ENCODE measurements at places on chromosomes 2 and 18.

GRCh38 chr18:57816208-57816954 is 13.3 kb upstream of the ATP8B1 start:
- no peak for DNase-seq

DNA sequence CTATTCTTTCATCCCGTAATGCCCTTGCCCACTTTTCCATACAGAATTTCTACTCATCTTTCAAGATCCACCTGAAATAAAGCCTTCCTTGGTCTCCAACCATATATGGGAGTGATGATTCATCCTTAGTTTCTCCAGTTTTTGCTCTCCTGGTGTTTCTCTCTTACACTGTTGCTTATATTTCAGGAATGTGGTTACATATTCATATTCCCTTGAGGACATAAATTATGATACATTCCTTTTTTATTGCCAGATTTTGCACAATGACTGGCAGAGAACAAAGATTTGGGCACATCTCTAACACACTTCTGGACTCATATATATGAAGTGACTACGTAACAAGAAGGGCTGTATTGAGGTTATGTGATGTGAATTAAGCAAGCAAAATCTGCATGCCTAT is 1573.4 kb upstream of the NXPH2 start:
- DNase-seq: no peak

GRCh38 chr2:65067806-65068553 is 11.8 kb downstream of the CEP68 start:
- no peak for DNase-seq

DNA sequence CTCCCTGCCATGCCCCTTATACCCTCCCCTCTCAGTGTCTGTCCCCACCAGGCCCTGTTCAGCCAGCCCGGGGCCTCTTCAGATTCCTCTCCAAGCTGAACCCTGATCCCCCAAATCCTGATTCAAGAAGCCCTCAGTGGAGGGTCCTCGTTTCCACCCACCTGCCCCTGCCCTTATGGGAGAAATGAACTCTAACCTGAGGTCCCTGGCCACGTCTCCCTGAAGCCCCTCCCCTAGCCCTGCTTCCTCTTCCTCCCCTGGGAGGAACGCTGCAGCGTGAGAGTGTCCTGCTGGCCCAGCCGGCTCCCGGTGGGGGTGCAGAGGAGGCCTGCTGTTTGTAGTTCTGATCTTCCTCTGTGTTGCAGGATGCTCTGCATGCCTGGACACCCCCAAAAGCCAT is 56.7 kb upstream of the GLI2 start:
- no peak for DNase-seq

DNA sequence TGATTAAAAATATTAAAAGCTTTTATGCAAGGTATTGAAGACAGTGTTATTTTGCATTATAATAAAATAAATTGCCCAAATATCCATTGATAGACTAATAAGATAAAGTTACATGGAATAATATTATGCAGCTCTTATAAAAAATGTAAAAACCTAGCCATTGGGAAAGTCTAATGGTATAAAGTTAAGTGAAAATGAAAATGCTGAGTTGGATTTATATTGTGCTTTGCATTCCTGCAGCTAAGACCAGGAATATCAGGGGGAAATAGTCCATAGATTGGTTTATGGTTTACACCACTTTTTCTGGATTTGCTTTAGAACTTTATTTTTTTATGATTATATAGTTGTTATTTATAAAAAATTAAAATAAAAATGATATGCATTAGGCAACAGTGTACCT is 46.1 kb upstream of the LYPD6B start:
- no peak for DNase-seq

DNA sequence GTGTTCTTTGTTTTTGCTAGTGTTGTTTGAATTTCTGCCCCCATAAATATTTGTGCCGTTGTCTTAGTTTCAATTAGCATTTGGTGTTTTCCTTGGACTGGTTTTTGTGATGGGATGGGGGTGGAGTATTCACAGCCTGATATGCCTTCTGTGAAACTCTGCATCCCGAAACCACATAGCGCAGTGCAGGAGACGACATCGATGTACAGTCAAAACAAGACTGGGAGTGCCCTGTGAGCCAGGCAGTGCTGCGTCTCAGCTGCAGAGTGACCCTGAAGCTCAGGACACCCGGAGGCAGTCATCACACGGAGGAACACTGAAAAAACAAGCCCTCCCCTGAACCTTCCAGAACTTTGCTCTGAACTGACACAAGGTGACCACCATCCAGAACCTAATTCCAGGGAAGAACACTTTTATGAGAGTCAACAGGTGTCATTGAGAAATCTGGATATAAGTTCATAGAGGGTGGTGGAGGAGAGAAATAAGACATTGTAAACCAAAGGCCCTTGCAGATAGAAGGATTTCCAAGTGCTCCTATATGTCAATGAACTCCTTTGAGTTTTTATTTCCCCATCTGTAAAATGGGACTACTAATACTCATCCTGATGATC is 61.2 kb upstream of the CABLES1 start:
- no peak for DNase-seq

DNA sequence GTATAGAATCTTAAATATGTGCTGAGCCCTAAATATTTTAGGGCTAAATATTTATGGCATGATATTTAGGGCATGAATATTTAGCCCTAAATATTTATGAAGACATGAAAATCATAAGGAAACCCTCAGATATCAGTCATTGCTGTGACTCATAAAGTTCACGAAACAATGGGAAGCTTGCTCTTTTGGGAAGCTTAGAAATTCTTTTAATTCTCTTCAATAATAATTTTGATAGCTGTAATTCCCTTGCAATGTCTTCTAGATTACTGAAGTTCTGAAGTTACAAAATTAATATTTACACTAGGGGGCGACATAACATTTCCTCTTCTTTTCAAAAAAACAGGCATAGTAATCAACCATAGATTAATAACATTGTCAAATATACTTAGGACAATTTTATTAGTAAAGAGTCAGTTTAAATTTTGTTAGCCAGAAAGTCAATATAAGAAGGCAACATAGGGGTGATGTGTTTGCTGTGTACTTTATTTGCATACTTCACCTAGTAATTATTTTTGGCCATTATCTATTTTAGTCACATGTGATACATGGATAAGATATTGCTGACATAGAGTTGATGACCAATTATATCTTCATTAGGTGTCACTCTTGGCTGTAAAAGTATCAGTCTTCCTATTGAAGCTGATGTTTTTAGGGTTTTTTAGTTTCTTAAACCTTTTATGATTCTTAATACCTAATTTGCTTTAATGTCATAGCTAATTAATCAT is 13.2 kb downstream of the ZNF804A start:
- DNase-seq: no peak

DNA sequence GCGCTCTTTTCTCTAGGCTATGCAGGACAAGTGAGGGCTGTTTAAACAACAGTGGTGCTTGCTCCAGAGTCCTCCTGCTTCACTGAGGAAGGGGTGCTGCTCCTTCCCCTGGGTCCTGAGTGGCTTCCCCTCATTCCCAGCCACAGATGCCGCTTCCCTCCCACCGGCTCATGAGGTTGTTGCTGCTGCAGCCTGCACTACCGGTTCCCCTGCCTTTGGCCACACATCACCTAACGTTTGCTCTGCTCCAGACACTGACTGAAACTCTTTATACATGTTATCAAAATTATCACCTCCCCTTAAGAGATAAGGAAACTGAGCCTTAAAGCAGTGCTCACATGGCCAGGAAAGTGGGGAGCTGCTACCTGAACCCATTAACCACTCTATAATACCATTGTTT is 130.8 kb upstream of the LGALSL start:
- no peak for DNase-seq

DNA sequence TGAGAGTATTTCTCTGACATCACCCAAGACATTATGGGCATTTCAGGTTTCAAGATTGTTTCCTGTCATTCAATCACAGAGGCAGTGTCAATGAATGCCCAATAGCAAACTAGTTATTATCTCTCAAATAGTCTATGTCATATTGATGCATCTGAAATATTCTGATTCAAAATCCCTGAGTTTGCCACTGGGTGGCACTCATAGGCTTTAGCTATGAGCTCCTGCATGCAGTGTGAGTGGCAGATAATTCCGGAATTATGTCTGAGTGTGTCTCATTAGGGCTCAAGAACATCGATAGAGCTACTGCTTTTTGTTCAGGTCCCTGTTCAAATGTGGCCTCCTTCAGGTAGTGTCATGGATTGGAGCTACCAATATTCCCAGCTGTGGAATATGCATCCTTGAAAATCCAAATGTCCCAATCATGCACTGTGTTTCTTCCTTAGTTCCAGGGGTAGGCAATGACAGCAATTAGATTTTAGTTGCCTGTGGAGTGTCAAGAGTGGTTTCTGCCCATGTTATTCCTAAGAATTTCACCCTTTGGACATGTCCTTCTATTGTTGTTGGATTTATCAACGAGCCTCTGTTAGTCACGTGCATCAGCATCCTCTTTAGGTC is 7.8 kb upstream of the OR6B3 start:
- no peak for DNase-seq

DNA sequence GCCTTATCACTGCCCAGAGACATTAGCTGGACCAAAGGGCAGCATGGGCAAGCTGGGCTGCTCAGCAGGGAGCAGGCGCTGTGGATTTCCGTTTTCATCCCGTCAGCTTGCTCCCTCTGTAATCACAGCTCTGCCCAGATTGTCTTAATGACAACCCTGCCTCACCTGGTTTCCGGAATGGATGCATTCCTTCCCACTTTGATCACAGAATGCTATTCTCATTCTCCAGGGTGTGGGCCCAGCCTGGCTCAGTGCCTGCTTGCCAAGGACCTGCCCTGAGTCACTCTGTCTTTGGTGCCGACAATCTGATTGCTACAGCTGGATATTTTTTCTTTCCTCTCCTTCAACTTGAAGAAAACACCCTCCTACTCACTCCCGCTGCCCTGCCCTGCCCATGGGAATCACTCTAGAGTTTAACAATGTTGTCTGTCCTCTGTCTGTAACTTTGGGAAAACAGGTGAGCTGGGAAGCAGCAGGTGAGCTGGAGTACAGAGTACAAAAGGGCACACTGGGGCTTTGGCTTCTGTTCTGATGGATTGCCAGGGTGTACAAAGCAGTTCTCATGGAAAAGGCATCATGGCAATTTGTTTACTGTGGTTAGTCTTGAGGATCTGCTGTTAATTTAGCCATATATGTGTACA is 27.2 kb upstream of the FAM136A start:
- no peak for DNase-seq

GRCh38 chr2:233983445-233983844 is 66.3 kb downstream of the TRPM8 start:
- no peak for DNase-seq

GRCh38 chr18:63869851-63870250 is 17.7 kb upstream of the SERPINB2 start:
- DNase-seq: no peak

- DNase-seq: peak; percentile 32
Measured at GRCh38 chr2:158923180-158923594, 45.3 kb upstream of the TANC1 start.

GRCh38 chr18:75264195-75264594 is 53.6 kb downstream of the TSHZ1 start:
- DNase-seq: no peak

- no peak for DNase-seq
Measured at GRCh38 chr2:55085113-55086040, 35.1 kb upstream of the RTN4 start.

DNA sequence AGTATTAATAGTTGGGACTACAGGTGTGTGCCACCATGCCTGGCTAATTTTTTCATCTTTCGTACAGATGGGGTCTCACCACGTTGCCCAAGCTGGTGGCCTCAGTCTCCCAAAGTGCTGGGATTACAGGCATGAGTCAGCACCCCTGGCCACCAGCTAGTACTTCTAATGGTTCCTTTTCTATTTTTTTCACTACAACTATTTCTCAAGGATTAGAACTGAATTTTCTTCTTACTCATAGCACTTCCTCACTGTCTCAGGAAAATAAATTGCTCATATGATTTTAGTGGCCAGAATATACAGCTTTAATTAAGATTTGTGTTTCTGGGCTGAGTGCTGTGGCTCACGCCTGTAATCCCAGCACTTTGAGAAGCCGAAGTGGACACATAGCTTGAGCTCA is 43.2 kb upstream of the SOS1 start:
- no peak for DNase-seq

- DNase-seq: no peak
Measured at GRCh38 chr2:164651361-164651760, 30.1 kb upstream of the GRB14 start.

- DNase-seq: no peak
Measured at GRCh38 chr18:63309422-63309821, 10.1 kb downstream of the BCL2 start.

DNA sequence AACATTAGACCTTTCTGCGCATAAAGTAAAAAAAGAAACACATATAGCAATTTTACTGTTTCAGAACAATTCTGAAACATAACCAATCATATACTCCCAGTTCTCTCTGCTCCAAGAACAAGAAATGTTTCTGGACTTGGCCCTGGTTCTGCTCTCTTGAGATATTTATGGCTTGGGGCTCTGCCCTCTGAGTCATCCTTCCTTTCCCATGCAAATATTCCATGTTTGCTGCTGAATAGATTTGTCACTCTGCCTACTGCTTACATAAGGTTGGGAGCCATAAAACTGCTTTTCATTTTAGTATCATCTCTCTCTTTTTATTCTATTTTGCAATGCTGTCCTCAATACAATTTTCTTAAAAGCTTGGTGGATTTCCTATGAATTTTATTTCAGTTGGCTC is 499.6 kb upstream of the ACVR2A start:
- DNase-seq: no peak

DNA sequence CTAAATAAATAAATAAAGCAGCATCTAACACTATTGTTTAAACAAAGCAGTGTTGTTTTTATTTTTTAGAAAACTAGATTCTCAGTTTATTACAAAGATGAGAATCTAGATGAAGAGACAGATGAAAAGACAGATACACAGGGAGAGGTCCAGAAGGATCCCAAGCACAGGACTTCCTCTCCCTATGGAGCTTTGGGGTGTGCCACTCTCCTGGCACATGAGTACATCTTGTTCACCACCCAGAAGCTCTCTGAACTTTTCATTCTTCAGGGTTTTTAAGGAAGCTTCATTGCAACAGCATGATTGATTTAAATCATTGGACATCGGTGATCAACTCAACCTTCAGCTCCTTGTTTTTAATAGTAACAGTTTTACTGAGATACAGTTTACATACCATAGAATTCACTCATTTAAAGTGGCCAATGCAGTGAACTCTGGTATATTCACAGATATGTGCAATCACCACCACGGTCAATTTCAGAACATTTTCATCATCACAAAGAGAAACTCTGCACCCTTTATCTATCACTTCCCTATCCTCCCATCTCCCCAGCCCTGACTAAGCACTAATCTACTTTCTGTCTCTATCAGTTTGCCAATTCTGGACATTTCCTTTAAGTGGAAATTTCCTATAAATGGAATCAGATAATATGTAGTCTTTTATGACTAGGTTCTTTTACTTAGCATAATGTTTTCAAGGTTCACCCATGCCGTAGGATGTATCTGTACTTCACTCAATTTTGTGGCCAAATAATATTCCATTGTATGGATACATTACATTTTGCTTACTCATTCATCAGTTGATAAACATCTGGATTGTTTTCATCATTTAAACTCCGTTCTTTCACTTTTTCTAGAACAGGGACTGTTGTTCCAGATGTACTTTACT is 62.3 kb upstream of the ZFP36L2 start:
- DNase-seq: no peak

- no peak for DNase-seq
Measured at GRCh38 chr2:22497789-22498188, 887.2 kb upstream of the KLHL29 start.
